Stimulated activated CD8-positive, alpha-beta memory T cell treated with anti-CD3 and anti-CD28 coated beads, Interleukin-4, amount 100 ng/mL, for 1 hour (primary cell): ENCODE measurements at places on chromosomes 13 and 19.

DNA sequence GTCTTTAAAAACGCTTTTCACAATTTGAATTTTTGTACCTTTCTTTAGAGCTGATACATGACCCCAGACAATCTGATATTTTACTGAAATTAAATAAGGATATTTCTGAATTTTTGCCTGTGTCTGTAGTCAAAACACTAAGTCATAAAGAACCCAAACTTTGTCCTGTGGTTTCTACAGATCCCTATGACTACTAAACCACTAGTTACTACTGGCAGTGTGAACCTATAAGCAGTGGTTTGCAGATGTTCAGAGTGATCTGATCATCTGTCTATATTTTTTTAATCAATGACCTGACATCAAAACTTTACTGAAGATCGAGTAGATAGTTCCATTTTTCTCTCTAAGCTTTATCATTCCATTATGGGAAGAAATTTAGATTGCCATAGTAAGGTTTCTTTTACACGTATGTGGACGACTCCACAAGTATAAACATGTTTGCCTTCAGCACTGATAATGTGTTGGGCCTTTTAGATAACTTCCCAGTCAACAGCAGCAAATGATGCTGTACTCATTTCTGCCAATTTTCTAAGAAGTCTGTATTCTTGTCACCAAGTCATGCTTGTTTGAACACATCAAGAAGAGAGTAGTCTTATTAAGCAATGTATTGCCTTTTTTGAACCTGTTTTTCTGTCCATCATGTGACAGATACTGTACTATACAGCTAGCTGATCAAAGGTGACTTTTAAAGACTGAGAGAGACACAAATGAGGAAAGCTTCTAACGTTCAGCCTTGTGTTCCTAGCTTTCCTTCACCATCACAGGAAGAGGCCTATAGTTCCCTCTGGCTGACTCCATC is 21.8 kb downstream of the POLR1D start:
- DNase-seq = no peak

DNA sequence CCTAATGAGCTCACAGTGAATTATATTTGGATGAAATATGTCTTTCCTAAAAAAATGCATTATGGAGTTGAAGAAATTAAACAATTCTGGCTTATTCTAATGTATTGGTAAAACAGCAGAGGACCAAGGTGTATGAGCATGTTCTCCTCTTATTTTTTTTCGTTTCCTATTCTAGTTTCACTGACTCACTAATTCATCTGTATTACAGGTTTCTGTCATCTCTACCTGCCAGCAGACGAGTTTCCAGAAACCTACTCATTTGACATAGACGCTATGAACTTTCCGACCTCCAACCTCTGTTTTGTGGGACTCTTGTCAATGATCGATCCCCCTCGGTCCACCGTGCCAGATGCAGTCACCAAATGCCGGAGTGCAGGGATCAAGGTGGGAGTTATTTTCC is 20.3 kb downstream of the ATP12A start:
- no peak for DNase-seq

DNA sequence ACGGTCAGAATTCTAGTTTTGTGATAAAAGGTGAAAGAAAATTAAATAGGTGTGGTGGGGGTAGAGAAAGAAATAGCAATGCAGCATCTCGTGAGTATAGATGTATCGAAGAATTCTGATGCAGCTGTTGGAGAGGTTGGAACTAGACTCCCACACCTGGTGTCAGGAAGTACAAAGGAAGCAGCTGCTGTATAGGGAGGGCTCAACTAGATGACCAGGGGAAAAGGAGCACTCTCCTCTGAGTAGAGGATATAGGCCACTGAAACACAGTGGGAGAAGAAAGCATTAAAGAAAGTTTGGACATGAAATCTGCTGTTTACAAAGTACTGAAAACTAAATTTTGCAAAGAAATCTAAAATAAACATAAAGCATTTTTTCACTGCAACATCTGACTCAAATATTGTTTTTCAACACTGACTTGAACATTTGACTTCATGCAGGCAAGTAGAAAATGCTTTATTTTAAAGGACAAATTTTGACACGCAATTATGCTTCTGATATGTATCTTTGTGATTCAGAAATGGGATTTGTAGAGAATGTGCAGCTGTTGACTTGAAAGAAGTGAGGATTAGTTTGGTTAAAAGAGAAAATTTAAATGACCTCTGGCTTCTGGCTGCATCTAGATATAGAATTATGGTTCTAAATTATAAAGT is 82.2 kb downstream of the MIPEP start:
- DNase-seq = no peak

DNA sequence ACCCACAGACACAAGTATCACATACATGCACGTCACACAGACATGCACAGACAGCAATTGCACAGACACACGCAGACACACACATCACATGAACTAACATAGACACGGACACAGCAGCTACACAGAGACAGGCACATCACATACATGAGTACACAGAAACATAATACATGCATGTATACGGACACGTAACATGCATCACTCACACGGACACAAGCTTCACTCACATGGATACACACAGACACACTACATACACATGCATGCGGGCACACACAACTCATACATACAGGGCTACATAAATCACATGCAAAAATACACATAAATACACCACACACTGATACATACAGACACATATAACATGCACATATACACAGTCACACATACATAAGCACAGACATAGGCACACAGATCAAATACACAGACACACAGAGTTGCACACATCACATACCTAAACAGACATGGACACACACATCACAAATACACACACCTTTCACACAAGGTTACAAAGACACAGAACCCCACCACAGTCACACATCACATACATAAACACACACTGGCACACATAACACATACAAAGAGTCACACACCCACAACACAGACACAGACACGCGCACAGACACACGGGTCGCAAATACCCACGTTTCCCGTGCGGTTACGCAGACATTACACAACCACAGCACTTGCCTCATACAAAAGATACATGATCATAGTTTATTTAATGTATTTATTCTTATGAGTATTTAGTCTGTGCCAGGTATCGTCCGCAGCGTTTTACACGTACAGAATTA is 1.1 kb upstream of the LMTK3 start:
- DNase-seq = no peak

- no peak for DNase-seq
These were observed 3.0 kb downstream of the SLC15A1 start for GRCh38 chr13:98749501-98749900.

DNA sequence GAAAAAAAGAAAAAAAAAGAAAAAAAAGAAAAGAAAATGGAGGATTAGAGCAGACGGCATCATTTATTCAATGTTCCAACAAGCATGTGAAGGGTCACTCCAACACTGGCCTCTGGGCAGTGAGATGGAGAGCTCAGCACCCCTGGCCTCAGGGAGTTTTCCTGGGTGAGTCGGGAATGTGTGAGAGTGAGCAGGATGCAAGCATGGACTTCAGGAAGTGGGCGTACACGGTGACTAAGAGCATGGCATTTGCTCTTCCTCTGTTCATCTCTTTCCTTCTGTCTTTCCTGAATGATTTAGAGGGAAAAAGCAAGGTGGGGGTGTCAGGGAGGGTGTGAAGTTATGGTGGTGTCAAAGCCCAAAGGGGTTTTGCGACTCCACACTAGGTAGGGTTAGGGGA is 682 bp upstream of the CABP5 start:
- no peak for DNase-seq

DNA sequence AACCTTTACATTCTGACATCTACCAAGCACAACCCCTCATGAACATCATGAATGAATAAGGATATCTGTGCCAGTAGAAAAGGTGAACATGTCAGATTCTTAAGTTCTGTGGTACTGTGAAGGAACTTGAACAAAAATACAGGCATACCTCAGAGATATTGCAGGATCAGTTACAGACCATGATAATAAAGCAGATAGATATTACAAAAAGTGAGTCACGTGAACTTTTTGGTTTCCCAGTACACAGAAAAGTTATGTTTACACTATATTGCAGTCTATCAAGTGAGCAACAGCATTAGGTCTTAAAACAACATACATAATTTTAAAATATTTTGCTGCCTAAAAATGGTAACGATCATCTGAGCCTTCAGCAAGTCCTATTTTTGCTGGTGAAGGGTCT is 101.2 kb downstream of the DIAPH3 start:
- no peak for DNase-seq

DNA sequence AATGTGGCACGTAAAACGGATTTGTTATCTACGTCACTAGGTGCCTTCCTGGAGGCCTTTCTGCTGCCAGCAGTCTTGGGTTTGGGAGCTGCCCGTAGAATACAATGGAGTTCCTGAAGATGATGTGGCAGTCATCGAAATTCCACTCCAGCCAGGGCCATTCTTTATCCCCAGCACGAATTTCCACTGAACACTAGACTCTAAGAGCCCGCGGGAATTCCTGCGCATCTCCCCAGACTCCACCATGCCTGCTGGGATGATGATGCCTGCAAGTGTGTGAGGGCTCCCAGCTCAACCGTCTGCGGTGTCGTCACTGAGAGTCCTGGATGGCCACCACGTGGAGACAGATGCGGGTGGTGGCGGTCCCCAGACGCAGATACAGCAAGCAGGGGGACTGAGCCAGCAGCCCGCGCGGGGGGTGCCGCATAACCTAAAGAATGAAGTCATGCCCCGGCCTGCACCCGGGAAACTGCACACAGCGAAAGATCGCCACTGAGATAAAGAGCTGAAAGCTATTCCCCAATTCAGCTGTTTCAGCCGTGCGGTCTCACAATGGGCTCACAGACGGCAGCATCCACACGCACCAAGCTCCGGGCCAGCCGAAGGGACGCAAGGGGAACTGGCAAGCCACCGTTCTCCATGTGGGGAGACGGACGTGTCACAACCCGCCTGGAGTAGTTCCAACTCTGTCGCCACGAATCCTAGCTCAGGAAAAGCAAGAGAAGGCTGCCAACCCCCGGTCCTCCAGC is 41.1 kb downstream of the COL4A1 start:
- DNase-seq = no peak

DNA sequence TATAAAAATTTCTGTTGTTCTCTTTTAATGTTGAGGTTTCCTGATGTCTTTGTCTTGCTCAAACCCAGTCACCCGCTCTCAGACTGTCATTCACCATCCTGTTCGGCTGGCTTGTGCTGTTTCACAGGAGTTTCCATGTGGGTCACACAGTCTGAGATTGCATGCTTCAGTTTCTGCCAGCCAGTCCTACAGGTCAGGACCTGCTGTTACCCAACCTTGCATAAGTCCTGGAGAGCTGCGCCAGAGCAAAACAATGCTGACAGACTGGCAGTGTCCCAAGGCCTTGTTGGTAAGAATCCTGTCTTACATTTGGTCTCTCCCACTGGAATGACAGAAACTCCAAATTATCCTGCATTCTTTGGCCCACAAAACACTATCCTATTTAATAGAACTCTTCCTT is 340.0 kb upstream of the SLITRK5 start:
- no peak for DNase-seq

DNA sequence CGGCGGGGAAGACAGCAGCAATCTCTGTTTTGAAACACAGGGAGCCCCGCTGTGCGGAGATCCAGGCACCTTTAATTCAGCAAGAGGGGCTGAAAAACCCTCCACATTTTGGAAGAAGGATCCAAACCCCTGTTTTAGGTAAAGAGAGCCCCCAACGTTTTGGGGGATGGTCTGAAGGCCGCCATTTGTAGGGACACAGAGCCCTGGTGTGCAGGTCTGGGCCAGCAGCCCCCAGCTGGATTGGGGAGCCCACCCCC is 3.5 kb upstream of the HOOK2 start:
- no peak for DNase-seq

- DNase-seq = no peak
These were observed 2.3 kb downstream of the SIN3B start for GRCh38 chr19:16831531-16831930.

- DNase-seq = no peak
These were observed 37.4 kb downstream of the GNG7 start for GRCh38 chr19:2665103-2665502.

DNA sequence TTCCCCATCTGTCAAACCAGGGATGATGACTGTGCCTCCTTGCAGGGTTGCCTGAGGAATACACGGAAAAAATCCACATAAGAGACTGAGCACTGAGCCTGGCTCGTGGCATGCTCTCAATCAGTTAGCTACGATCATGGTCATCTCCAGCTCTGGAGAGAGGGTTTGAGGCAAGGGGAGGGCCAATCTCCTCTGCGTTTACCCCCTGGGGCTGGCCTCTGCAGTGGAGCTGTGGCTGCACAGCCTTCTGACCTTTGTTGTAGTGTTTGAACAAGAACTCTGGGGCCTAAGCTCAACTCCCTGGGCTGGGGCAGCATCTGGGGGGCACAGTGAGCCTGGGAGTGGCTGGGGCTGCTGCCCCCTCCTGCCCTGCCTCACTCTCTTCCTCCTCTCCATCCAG is 5.9 kb downstream of the LRRC4B start:
- no peak for DNase-seq

GRCh38 chr13:55418095-55418494 is 1722.6 kb upstream of the PRR20A start:
- no peak for DNase-seq

DNA sequence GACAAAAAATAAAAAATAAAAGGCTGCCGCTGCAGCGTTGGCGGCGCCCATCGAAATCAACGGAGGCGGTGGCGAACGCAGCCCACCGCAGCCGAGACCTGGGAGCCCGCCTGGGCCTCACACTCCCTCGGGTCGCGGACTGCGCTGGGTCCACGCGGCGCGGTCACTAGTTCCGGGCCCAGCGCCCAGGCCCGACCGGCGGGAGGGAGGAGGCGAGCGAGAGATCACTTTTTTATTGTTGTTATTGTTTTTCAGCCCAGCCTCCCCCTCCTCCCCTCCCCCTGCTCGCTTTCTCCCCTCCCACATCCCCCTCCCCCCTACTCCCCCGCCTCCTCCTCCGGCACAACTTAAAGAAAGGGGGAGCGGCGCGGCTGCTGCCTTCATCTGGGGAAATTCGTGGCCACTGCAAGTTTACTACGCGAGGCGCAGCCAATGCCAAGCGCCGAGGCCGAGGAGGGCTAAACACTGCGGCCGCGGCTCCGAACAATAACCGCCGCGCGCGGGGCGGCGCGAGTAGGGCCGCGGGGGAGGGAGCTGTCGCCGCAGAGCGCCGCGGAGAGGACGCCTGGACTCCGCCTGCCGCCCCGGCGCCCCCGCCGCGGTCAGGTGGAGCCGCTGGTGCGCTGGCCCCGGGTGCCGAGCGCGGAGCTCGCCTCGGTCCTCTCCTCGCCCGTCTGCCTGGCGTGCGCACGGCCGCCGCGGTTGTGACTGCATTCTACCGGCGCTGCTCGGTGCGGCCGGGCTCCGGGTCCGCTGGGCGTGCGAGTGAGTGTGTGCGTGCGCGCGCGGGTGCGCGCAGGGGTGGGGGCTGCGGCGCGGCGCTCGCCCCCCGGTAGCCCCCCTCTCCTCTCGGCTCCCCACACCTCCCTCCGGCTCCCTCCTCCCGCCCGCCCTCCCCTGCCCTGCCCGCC is 505 bp upstream of the ZIC2 start:
- no peak for DNase-seq
